ENCODE measurements at places on chromosomes 5 and 9.

DNA sequence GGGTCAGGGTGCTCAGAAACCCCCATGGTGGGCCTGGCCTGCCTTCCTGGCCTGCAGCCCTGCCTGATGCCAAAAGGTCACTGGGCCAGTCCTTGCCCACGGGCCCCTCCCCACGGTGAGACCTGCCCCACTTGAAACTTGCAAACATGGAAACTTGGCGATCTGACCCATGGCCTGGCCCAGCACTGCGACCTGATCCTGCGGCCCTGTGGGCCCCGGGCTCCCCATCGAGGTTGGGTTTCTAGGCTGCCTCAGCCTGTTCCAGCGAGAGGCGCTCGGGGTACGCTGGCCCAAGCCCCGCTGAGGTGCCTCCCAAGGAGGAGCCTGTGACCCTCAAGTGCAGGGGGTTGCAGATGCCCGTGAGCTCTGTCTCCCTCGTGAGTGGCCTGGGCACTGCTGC lies 37.5 kb upstream of the SLC6A19 start:
- DNase-seq = no peak

DNA sequence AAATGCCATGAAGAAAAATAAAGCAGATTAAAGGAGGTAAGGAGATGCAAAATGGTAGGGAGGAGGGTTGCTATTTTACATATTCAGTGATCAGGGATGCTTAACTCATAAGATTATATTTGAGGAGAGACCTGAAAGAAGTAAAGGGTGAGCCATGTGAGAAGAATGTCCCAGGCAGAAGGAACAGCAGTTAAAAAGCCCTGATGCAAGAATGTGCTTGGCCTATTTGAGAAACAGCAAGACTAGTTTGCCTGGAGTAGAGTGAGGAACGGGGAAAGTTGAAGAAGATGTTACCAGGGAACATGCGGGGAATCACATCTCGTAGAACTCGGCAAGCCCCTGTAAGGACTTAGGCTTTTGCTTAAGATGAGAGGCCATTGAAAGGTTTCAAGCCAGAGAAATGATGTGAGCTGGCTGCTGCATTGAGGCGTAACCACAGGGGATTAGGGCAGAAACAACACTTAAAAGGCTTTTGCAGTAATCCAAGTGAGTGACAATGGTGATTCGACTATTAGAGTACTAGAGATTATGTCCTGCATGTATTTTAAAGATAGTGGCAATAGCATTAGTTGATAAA lies 198.7 kb downstream of the VPS13A start:
- DNase-seq = peak; percentile 30

DNA sequence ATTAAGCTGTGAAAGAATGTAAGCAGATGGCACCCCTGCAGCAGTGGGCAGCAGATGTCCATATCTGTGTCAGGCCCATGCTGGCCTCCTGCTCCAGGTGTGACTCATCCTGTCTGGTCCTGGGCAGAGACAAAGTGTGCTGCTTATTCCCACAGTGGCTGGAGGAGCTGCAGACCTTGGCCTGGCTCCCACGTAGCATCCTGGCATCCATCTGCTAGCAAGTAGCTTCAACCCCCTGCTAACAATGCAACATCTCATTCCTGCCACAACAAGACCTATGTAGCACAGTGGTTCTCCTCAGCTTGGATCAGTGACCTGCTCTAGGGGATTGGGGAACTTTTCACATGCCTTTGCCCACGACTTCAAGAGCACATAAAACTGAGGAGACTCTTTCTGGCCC lies 126.4 kb upstream of the SLC12A2 start:
- peak; percentile 25 for DNase-seq

DNA sequence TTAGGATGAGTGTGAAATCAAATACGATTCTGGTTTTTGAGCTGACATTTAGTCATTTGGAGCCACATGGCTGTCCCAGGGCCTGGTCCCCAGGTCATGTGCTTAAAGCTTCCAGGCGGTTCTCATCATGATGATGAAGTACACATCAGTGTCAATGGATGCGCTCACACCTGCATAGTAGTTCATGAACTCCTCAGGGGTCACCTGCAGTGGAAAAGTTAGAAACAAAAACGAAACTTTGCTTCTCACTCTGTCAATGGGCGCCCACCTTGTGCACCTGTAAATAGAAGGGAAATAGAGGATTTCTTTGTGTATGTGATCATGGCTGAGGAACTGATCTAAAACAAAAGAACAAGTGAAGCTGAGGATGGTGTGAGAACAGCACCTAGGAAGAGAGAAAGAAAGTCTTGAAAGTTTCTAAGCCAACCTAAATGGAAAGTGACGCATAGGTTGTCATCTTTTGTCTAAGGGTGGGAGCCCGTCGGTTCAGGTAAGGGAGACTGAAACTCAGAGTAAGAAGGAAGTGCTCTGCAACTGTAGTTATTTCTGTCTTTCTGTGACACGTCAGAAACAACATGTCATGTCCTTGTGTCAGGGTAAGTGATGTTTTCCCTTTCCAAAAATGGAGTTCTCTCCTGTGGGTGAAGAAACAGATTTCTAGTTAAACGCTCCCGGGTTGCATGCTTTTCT lies 33.8 kb downstream of the CAPSL start:
- DNase-seq = no peak

- no peak for DNase-seq
Observed at GRCh38 chr5:137287569-137287968, 211.6 kb downstream of the SPOCK1 start.

DNA sequence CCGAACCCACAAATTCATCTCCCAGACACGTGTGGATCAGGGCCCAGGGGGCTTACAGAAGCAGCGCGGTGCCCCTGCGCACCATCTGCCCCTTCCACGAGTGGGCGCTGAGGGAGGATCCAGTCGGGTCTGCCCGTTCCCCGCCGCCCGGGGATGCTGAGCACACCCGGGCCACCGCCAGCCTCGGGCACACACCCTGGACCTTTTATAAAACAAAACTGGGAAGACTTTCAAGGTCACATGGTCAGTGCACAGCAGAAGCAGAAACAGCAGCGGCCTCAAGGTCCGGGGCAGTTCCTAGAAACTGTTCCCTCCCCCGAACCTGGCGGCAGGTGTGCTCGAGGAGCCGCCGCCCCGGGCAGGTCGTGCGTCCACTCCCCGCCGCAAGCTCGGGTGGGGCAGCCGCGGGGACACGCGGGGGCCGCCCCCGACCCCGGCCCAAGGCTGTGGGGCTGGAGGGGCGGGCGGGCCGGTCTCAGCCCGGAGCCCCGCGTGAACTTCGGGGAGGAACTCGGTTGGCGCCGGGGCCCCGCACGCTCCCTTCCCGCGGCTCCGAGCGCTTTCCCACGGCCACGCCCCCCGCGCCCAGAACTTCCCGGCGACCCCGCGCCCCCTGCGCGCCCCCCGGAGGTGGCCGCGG lies 633 bp upstream of the PPP1R26 start:
- DNase-seq = no peak

- no peak for DNase-seq
Observed at GRCh38 chr5:176407456-176408251, 8.7 kb downstream of the CLTB start.

GRCh38 chr5:172775326-172776234 lies 4.6 kb upstream of the DUSP1 start:
- DNase-seq = peak; percentile 74

DNA sequence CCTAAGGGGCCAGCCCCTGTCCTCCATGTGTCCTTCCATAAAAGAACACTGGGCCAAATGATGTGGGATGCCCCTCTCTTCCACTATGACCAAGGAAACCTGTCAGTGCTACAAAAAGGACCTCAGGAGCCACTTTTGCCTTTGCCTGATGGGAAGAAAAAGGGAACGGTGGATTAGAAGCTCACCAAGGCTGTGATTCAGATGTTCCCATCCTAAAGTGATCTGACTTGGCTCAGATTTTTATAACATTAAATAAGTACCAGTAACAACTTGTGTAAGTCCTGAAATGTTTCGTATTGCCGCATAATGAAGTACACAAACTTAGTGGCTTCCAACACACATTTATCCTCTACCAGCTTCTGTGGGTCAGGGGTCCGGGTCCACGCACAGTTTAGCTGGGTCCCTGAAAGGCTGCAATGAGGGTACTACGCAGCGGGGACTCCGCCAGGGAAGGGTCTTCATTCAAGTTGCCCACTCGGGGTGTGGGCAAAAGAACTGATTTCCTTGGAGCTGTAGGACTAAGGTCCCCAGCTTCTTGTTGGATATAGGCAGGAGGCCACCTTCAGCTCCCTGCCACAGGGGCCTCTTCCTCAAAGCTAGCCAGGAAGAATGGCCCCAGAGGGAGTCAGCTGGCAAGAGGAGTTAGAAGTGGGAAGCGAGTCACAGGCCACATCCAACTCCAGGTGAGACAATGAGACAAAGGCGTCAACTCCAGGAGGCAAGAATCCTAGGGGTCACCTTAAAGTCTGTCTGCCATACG lies 60.4 kb downstream of the RAPGEF1 start:
- no peak for DNase-seq

GRCh38 chr5:177029498-177029897 lies 7.0 kb downstream of the ZNF346 start:
- no peak for DNase-seq

GRCh38 chr9:109313351-109313750 lies 7.5 kb downstream of the EPB41L4B start:
- DNase-seq = no peak

GRCh38 chr9:34675048-34675714 lies 12.7 kb upstream of the CCL27 start:
- peak; percentile 78 for DNase-seq

- peak; percentile 44 for DNase-seq
Observed at GRCh38 chr5:134240421-134240962, 14.6 kb upstream of the PPP2CA start.

- DNase-seq = no peak
Observed at GRCh38 chr5:139960723-139961383, 82.2 kb downstream of the NRG2 start.

- DNase-seq = no peak
Observed at GRCh38 chr9:19481971-19482404, 73.2 kb downstream of the ACER2 start.

- DNase-seq = peak; percentile 29
Observed at GRCh38 chr5:98656125-98656795, 117.2 kb upstream of the RGMB start.

DNA sequence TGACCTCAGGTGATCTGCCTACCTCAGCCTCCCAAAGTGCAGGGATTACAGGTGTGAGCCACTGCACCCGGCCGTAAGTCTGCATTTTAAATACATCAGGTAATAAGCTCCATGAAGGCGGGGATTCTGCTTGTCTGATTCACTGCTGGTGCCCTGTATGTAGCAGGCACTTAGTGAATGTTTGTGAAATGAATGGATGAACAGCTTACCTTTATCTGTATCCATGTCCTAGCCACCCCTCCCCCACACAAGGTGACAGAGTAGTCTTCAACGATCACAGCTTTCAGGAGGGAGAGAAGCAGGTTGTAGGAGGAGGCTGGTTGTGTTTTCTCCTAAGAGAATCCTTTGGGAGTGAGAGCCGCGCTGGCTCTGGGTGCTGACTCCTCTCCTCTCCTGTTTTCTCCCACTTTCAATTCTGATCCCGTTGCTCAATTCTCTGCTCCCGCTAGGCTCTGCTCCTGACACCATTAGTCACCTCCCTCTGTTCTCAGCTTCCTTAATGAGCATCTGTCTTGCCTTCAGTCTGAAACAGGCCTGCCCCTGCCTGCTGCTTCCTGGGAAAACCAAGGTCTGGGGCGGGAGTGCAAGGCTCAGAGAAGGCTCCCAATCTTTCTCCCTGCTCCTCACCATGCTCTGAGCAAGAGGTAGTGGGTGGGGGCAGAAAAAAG lies 88.8 kb upstream of the CTNNA1 start:
- DNase-seq = peak; percentile 32

DNA sequence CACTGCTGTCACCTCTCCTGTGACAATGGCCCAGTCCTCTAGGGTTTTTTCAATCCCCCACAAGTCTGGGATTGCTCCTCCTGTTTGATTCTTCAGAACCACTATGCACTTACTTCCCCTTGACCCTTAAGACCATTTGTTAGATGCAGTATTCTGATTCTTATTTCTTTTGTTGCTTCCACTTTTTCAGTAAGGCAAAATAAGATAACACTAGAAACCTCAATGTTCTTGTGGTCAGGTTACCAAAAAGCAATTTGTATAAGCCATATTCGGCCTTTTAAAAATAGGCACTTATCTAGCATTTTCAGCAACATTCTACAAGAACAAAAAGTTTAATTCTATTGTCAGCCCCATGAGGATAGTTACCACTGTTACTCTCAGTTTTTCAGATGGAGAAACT lies 220.0 kb downstream of the KDM4C start:
- DNase-seq = no peak

DNA sequence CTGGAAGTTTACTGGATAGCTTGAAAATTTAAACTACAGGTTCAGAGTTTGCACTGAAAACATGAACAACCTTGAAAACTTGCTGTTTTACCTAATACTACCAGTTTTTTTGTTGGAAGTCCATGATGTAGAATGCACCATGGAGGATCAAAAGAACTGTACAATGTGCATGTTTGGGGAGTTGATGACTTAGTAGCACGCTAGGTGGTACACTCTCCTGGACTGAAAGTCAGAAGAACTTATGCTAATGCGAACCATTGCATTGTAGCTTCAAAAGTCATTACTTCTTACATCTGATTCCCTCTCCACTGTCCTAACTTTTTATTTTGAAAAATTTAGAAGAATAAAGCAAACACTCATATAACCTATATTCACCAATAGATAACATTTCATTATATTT lies 211.0 kb downstream of the OSTF1 start:
- DNase-seq = no peak

DNA sequence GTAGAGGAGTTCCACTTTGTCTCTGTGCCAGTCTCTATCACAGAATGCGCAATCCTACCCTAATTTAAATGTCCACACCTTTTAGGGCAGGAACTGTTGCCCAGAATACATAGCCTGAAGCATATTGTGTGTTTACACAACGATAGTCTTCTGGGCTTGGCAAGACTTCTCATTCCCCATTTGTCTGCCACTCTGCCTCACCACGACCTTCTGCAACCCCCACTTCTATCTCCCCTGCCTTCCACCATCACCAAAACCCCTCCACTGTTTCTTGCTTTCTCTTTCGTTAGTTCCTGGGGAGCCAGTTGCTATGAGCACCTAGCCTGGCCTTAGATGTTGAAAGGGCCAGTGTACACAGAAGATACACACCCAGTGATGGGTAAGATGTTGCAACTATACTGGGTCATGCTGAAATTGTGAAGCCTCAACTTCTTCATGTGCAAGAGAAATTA lies 883 bp upstream of the RNF145 start:
- no peak for DNase-seq

GRCh38 chr5:151724360-151724759 lies 34.1 kb downstream of the ATOX1 start:
- no peak for DNase-seq

- DNase-seq = peak; percentile 20
Observed at GRCh38 chr5:64827703-64828102, 59.0 kb downstream of the CWC27 start.

GRCh38 chr5:32330126-32330971 lies 17.6 kb upstream of the MTMR12 start:
- DNase-seq = no peak

DNA sequence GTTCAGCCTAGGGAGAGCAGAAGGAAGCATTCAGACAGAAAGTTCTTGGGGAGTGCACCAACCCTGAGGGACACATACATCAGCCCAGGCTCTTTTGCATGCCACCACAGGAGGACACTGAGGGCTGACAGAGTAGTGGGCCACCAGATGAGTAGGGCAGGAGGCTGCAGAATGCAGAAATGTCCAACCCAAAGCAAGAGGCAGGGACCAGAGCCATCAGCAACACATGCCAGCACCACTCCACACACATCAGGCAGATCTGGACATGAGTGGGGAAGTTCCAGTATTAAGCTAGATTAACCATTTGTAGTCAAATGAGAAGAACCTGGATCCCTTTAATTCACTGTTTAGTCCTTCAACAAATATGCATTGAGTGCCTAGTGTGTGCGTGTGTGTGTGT lies 35.7 kb upstream of the OTULINL start:
- no peak for DNase-seq

GRCh38 chr5:72307573-72307967 lies 12.5 kb downstream of the MRPS27 start:
- no peak for DNase-seq

GRCh38 chr5:77851176-77852067 lies 75.3 kb upstream of the TBCA start:
- DNase-seq = peak; percentile 51
